ENCODE measurements at places on chromosomes 4 and X.

GRCh38 chrX:43962636-43963035 lies 10.6 kb downstream of the NDP start:
- no peak for DNase-seq

DNA sequence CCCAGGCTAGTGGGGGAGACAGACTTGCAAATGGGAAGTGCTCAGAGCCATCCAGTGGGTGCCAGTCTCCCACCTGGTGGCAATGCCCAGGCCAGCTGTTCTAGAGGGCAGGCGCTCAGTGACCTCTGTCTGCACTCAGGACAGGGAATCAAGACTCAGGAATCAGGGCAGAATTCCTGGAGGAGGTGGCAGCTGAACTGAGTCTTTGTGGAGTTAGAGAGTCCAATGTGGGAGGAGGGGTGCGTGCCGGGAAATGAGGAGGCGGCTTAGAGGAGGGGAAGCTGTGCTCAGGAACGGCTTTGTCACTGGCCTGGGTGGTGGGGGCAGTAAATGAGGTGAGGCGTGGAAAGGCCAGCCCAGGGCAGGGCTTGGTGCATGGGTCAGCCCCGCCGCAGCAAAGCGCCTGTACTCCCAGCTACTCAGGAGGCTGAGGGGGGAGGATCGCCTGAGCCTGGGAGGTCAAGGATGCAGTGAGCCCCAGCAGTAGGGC lies 31.3 kb upstream of the SORCS2 start:
- peak; percentile 46 for DNase-seq

- no peak for DNase-seq
Measured at GRCh38 chr4:108181704-108182103, 13.0 kb upstream of the LEF1 start.

GRCh38 chrX:118945921-118946320 lies 28.5 kb upstream of the LONRF3 start:
- DNase-seq, result no peak

DNA sequence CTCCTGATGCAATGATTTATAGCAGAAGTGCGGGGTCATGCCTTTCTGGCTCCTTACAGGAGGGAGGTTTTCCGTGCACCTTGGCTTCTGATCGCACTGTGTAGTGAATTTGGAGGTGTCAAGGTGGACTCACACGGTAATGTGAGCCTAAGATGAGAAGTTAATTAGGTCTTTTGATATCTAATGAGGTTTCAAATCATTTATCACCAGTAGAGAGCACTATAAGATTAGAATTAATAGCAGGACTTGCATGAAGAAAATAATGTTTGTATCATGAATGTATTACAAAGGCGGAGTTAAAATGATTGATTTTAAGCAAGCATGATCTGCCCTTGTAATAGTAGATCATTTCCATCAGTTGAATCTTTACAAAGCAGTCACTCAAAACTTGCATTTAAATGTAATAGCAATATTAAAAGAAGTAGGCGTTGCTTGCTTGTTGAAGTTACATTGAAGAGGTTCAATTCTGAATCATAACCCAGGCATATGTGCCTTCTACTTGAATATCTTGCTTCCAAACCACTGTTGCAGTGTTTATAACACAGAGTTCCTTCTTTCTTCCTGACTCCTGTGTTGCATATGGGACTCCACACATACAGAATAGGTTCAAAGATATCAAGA lies 152.1 kb downstream of the FMR1NB start:
- DNase-seq, result no peak

DNA sequence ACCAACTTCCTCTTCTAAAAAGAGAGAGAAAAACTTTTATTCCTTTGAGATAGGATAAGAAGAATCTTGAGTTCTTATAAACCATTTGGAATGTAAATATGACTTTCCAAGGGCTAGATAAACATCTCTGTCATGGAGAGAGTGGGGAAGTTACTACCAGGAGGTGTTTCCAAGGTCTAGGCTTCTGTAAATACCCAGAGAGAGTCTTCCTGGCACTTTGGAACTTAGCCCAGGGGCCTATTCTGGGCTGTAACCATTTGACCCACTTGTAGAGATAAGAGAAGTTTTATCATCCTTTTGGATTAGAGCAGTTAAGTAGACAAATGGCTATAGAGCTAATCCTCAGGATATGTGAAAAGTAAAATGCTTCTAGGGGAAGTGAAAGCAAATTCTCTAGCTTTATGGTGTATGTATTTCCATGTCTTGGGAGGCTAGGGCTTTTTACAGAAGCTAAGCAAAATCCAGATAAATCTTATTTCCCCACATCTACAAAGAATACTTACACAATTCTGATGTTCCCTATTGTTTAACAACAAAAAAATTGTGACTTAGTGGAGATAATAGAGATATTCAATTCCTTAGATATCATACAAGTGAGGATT lies 51.1 kb downstream of the MCUB start:
- DNase-seq, result no peak

DNA sequence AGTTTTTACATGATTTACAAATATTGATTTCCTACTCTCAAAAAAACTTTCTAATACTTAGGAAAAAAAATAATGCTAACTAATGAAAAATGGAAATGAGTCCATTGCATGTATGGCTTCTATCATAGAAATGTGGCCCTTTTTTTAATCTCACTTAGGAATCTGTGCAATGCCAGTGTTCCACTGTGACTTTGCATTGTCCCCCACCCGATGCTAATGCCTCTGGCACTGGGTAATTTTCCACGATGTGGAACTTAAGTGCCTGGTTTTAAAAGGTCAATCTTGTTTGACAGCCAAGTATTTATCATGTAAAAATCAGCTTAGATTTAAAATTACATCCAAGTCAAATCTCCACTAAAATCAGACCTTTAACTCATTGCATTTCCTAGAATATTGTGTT lies 53.1 kb downstream of the SPATA4 start:
- DNase-seq, result no peak

GRCh38 chrX:75746891-75747639 lies 38.0 kb downstream of the MAGEE2 start:
- DNase-seq, result peak; percentile 58

- no peak for DNase-seq
Measured at GRCh38 chr4:19300213-19300612, 951.5 kb upstream of the SLIT2 start.

- DNase-seq, result no peak
Measured at GRCh38 chrX:1932231-1932630, 317.4 kb downstream of the ASMT start.

GRCh38 chr4:14864365-14865030 lies 137.8 kb upstream of the CPEB2 start:
- no peak for DNase-seq

Measured in H7 (cell line).